NCI-H526 (cell line): ENCODE measurements at places on chromosomes 5 and 9.

- no peak for DNase-seq
Observed at GRCh38 chr9:107707915-107708441, 218.4 kb upstream of the KLF4 start.

GRCh38 chr5:63963926-63964325 is 1.7 kb upstream of the HTR1A start:
- no peak for DNase-seq

- peak; percentile 32 for DNase-seq
Observed at GRCh38 chr9:32508728-32509127, 17.3 kb downstream of the RIGI start.

GRCh38 chr5:10469253-10470050 is 27.8 kb downstream of the ROPN1L start:
- DNase-seq: no peak

GRCh38 chr5:95861864-95862561 is 39.5 kb upstream of the GLRX start:
- no peak for DNase-seq

DNA sequence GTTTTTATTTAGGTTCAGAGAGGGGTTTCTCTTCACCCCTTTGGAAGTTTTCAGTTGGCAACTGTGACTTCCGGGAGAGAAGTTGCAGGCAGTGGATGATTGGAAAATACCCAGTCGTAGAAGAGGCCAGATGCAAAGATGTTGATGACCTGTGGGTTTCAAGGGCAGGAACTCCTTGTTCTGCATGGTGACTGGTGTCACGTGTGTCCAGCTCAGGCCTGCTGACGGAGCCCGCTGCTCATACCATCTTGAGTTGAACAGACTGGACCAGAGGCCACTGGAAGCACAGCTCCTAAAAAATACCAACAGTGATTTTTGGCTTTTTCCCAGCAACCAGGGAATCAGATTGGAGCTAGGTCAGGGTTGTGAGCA is 243.9 kb upstream of the KLF4 start:
- DNase-seq: no peak

DNA sequence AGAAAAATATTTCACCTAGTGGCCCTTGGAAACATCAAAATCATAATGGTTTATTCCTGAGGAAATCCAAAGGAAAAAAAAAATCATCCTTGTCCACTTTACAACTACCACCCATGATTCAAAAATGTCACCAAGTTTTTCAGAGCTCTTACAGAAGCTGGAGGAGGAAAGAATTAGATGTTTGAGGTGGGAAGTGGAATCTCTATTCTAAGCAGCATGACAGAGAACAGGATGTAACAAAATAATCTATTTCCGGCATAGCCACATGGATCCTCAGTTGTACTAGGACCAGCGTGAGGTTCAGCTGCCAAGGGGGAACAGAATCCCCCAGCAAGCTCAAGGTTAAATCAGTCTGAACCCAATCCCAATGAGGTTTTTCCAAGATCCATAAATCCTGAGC is 40.2 kb downstream of the FBXW11 start:
- no peak for DNase-seq

DNA sequence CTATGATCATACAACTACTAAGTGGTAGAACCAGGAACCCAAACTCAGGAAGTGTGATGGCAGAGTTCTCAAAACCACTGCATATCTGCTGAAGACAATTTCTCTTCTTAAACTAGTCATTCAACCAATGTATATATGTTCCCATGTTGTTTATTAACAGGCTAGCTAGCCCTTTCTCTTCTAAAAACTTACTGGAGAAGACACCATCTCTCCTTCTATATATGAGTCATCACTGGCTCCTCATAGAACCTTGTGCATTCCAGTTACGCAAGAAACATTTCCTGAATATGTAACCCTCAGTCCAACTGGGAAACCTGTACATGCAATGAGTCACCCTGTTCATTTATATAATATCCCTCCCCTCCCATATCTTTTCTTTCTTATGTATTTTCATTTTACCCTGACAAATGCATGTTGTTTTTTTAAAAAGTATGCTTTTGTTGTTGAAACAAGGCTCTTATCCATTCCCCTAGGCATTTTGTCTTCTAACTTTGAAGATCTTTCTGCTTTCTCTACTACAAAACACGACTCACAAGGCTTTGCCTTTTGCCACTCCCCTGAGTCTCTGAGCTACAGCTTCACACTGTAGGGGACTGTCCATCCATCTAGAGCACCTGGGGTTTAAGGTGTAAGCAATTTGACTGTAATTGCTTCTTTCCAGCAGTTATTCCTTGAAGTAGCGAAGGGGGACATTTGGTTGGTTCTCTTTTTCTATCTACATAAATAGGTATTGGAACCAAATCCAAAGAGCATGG is 119.5 kb downstream of the ANXA1 start:
- no peak for DNase-seq

DNA sequence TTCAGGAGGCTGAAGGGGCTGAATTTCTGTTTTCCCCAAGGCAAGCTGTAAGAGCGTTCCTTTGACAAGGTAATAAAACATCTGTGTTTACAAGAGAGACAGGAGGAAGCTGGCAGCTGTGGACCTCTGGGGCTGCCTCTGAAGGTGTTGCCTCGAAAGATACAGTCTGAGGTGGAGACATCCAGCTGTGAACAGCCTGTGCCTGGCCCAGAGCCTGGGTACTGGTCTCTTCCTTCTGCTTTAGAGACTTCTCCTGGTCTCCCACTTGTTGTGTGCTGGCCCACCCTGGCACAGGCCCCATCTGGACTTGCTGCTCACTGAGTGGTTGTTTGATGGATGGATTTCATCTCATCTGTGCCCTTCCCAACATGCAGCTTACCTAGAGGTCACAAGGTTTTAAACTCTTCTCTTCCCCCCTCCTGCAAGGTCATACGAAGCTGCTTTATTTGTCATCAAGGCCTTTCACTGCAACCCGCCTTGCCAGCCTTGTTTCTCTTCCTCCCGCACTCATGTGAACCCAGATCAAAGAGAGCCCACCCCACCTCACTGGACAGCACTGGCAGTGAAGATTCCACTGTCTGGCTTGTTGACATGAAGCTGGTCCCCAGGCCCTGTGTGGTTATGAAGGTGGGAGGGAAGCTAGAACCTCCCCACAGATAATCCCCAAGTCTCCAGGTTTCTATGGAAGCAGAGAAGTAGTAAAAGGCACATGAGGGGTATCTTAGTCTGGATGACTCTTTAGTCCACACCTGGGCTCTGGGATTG is 35.0 kb upstream of the ALDH1B1 start:
- DNase-seq: no peak

DNA sequence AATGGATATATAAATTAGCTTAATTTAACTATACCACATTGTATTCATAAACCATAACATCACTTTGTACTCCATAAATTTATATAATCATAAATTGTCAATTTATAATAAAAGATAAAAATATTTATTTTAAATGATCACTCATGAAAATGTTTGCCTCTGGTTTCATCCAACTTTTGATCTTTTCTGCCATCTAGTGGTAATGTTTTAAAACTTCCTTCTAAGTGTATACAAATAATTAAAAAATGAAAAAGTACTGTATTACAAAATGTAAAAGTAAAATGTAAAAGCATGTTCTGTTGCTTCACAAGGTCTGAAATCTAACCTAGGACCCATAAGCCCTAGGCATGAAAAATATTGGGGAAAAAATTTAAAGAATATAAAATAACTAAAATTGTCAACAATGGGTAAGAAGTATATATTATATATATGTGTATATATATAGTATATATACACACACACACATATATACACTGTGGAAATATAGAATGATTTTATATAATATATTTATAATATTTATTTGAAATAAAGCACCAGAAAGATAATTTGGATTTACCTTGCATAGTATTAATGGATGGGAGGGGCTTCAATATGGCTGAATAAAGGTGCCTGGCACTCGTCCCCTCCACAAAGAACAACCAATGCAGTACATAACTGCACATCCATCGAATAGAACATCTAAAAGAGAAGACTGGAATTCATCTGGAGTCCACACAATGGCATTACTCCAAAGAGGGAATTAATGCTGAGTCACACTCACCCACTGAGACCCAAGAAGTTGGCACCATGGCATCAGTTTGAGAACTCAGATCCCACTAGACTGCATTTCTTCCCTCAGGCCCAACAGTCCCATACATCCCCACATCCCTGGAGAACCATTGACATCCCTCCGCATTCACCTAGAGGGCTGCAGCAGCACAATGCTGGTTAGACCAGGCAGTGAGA is 32.5 kb downstream of the ANXA1 start:
- peak; percentile 21 for DNase-seq

- DNase-seq: peak; percentile 70
Observed at GRCh38 chr9:111525056-111525977, at the start of gene ZNF483. ZNF483 (plus strand) TSS chr9:111525179; CDS start chr9:111527396, 2,217 bp downstream.
